ENCODE measurements at places on chromosomes 1 and 21. TPM values are rescaled to one million over a fixed set of nuclear protein-coding genes. Genes with fewer than 3 reads are reported as not detected.

OR6K3 gene
- total RNA-seq: not detected

EXO1 gene
- total RNA-seq: 26.3 TPM

FAM177B gene
- not detected for total RNA-seq

ARID1A gene
- total RNA-seq: 110 TPM

RIIAD1 gene
- total RNA-seq: not detected

FALEC gene
- total RNA-seq: 1.0 TPM

Measured in Panc1 (cell line).